ENCODE measurements at places on chromosomes 3 and 15. TPM values are rescaled to one million over a fixed set of nuclear protein-coding genes. Genes with fewer than 3 reads are reported as not detected.

DNA sequence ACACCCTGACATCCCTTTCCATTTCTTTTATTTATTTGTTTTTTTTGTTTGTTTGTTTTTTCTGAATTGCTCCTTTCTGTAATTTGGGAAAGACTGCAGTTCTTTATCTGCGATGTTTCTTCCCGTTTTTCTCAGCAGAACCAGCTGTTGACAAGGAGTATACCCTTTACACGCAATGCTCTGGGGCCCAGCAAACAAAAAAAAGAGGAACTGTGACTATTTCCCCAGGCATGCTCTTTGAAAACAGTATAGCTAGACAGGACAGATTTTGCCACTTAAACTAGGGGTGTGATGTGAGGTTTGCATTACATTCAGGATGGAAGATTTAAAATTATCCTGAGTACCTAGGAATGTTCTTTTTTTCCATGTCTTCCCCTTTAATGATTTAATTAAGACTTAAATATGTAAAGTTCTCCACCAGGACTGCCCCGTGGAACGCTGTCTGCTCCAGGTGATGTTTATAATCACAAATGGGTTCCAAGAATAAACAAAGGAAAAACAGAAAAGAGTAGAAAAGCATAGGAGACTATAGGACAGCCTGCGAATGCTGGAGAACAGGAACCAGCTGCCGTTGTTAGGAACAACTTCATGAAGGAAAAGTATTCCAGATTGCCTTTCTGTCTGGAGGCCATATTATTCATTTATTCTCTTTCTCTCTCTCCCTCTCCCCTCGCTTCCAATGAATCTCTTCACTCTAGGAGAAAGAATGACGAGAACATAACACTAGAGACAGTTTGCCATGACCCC is 43.3 kb downstream of the TGFBR2 start:
- peak; percentile 68 for DNase-seq

DNA sequence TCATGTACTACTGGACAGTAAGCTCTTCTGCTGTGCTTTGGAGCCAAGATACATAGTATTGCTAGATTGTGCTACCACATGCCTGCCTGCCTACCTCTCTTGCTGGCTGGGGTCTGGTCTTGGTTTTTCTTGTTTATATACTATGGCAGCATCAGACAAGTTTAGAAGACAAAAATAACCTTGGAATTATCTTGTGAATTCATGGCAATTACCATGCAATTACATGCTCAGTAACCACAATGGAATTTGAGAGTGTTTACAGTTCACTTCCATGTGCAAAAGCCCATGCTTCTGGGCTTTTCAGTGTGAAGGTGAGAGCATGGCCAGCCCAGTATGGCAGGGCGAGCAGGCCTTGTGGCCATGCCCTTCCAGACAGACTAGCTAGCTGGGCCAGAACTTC is 48.0 kb upstream of the C15orf61 start:
- peak; percentile 19 for DNase-seq

DNA sequence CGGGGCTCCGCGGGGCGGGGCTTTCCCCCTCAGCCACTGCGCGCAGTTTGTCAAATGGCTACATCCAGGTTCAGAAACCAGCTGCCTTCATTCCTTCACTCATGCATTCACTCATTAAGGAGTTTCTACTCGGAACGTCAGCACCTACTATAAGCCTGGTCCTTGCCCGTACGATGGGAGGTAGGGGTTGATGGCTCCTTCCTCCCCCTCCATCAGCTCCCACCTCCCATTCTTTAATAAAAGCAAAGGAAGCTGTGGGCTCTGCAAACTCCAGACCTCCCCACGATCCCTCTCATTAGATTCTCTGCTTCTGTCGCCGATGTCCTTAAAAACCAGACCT is 267 bp upstream of the CFAP92 start:
- DNase-seq = no peak

- no peak for DNase-seq
These were observed 37.2 kb downstream of the AADACL2 start for GRCh38 chr3:151770956-151771355.

- DNase-seq = no peak
These were observed 29.4 kb upstream of the MCCC1 start for GRCh38 chr3:183128709-183129108.

GRCh38 chr3:131178710-131179375 is 152.2 kb downstream of the NEK11 start:
- no peak for DNase-seq

- DNase-seq = no peak
These were observed 642.0 kb upstream of the NAALADL2 start for GRCh38 chr3:174216946-174217718.

DNA sequence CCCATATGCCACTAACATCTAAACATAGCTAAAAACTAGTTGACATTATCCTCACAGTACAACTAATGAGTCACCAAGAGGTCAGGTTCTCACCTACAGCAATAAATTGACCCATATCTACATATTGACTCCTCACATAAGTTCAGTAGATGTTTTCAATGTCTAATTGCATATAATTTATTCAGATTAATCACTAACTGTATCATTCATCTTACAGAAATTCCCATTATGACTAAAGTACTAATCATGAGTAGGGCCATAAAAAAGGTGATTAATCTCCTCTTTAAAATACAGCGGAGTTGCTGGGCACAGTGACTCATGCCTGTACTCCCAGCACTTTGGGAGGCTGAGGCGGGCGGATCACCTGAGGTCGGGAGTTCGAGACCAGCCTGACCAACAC is 82.4 kb upstream of the ST3GAL6 start:
- peak; percentile 30 for DNase-seq

GRCh38 chr15:85489773-85490493 is 109.5 kb downstream of the AKAP13 start:
- DNase-seq = no peak

- no peak for DNase-seq
These were observed 46.4 kb downstream of the BLM start for GRCh38 chr15:90763366-90764099.

DNA sequence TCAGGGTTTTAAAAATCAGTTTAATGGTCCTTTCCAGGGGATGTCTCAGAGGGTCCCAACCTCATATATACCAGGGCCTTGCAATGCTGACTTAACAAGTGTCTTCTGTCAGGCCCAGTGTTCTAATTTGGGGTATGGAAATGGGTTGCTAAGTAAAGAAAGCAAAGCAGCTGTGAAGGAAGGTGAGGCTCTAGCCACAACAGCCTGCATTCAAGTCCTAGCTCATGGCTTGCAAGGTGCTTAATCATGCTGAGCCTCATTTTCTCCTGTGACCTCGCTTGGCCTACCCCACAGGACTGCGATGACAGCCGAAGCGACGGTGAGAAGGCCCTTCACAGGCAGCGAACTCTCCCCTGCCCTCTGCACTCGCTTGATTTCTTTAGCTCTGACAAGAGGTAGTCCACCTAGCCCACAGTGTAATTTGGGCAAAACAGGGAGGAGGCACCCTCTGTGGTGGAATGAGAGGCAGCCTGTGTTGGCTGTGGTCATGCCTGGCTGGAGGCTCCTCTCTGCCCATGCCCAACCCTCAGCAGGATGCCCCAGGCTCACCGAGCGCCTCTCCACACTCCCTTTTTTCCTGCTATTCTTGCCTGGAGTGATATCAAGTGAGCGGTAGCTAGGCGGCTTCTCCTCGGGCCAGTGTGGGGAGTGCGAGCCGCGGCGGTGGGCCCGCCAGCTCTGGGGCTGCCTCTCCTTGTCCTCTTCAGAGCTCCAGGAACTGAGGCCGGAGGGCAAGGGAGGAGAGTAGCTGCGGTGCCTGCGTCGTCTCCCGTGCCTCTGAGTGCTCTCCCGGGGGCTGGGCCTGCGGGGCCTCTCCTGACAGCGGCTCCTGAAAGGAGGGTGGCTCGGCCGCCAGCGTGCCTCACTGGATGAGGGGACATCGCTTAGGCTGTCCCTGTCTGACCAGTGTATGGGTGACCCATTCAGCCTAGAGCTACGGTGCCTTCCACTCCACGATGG is 29.2 kb downstream of the ILDR1 start:
- no peak for DNase-seq

- no peak for DNase-seq
These were observed 519.7 kb downstream of the FGF12 start for GRCh38 chr3:192207651-192208050.

DNA sequence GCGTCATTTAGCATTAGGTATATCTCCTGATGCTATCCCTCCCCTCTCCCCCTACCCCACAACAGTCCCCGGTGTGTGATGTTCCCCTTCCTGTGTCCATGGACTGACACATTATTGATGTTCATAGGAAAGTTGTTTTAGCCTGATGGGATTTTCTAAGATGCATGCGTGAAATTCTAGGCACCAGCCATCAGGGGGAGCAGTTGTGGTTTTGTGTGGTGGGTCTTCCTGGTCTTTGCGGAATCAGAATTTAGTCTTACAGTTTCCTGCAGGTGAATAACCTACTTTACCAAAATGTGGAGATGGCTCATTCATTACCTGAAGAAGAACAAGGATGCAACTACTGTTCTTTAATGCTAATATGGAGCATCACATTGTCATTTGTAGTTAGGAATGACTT is 455.0 kb upstream of the THBS1 start:
- peak; percentile 68 for DNase-seq

DNA sequence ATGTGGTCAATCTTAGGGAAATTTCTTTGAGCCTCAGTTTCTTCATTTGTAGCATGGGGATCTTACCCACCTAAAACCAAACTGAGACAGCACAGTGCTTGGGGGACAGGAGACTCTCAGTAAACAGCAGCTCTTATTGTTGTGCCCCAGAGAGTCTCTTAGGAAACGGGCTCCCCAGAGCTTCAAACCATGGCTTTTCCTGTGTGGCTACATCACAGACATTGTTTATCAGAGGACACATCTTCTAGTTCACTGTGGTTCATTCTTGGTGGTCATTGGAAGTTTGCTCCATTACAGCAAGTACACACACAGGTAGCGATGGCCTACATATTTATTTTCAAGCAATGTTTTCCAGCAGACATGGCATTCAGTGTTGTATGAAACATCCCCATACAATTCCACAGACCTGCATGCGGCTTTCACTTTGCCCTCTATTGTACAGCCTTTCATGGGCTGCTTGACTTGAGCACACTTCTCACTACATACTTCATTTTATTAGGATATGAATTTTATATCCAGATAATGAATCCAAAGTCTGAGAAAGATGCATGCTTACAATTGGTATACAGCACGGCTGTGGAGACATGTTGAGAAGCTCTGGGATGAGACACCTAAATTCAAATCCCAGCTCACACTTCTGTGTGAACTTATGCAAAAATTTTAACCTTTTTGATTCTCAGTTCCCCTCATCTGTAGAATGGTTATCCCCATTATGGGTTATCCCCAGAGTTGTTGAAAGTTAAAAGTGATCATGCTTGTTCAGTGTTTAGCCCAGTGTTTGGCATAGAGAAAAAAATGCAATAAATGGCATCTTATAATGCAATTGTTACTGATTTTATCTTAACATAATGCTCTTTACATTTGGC is 84.8 kb upstream of the ICE2 start:
- DNase-seq = no peak

DNA sequence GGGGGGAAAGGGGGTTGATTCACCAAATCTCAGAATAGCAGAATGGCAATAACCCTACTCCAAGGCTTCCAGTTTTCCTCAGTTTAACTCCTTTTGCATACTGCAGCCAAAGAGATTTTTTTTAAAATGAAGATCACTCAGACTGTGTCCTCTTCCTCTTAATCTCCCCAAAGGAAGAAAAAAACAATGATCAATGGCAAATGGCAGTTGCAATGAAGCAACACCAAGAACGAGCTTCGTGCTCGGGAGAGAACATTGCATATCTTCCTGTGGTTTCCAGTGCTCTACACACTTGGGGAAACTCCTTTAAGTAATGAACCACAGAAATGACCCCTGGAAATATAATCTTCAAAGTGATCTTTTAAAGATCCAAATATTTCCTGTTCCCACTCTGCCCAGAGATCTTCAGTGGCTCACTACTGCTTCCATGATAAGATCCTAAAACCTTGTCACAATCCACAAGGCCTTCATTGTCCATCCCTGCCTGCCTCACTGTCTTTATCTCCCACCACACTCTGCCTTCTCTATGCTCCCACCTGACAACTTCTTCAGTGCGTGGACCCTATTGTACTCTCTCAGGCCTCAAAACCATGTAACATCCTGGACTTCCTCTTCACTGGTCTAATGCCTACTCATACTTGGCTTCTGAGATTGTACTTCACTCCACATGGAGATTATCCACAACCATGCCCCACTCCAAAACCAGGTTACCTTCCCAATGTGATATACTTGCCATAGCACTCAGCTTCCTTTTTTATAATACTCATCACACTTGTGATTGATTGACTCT is 394.8 kb downstream of the FHIT start:
- DNase-seq = no peak

DNA sequence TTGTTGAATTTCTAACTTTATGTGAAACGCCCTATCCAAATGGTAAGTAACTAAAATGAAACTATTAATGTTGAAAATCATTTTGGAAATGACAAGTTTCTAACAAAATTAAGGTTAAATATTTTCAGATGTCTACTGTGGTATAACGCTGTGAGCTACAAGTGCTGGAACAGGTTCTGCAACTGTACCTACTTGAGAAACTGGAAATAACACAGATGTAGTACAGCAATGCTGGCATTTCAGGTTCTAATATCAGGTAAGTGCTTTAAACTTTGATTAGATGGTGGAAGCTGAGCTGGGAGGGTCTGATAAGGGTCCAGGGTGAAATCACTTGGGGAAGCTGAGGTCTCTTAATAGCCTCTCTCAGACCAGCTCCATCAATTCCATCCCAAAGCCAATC is 315.1 kb downstream of the STXBP5L start:
- DNase-seq = no peak

- DNase-seq = no peak
These were observed 19.5 kb upstream of the SNRPA1 start for GRCh38 chr15:101314336-101315125.

GRCh38 chr3:107892955-107893624 is 197.7 kb downstream of the CD47 start:
- DNase-seq = no peak

DNA sequence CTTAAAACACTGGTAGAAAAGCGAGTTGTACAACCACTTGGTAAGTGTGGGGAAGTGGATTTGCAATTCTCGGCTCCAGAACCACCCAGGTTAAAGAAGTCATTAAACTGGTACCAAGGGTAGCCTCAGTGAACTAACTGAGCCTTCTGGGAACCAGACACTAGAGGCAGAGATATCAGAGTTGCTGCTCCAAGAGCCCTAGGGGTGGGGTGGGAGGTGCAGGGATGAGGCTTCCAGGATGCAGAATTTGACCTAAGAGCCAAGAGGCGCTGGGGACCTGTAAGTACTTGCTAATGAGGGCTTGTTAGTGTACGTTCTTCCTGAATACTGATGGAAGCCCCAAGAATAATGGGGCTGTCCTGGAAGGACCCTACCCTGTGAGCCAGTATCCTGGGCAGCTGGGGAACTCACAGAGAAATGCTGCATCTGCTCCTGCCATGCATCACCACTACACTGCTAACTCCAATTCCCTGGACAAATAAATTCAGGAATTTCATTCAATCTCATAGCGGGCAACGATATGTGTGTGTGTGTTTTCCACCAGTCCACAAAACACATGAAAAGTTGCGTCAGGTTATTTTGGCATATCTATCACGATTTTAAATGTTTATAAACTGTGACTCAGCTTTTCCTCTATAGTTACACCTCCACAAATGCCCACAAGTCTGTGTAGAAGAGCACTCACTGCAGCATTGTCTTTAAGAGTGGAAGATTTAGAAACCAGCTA is 23.8 kb downstream of the STIMATE start:
- DNase-seq = peak; percentile 84

The RTP3 gene
- total RNA-seq = 0.43 TPM

The CDCP1 gene
- total RNA-seq = 10.4 TPM

The COL6A6 gene
- total RNA-seq = under 0.01 TPM

The DLEC1 gene
- not detected for total RNA-seq

The RAB11A gene
- total RNA-seq = 51.0 TPM

The RPN1 gene
- 491 TPM for total RNA-seq

The NIT2 gene
- 25.0 TPM for total RNA-seq

The DUOX2 gene
- total RNA-seq = not detected

The CCR2 gene
- not detected for total RNA-seq

The CLEC3B gene
- 0.43 TPM for total RNA-seq

Data from fibroblast of villous mesenchyme (primary cell).